Glomerular endothelial cell (primary cell): ENCODE measurements at places on chromosomes 3 and 15. TPM values are rescaled to one million over a fixed set of nuclear protein-coding genes. Genes with fewer than 3 reads are reported as not detected.

DNA sequence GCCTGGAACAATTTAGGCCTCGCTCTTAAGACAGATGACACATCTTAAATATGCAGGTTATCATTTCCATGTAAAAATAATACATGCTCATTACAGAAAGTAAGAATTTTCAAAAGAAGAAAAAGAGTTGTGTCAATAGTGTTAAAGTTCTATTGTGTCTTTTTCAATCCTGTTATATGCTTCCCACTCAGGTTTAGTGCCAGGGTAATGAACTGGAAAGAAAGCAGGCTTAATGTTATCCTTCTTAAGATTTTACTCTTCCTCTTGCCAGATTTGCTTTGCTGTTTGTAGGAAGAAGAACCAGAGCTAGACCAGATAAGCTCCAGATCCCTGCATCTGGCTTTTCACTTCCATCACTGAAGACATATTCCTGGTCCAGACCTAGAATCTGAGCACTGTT is 128.6 kb downstream of the TPRG1 start:
- no peak for DNase-seq

DNA sequence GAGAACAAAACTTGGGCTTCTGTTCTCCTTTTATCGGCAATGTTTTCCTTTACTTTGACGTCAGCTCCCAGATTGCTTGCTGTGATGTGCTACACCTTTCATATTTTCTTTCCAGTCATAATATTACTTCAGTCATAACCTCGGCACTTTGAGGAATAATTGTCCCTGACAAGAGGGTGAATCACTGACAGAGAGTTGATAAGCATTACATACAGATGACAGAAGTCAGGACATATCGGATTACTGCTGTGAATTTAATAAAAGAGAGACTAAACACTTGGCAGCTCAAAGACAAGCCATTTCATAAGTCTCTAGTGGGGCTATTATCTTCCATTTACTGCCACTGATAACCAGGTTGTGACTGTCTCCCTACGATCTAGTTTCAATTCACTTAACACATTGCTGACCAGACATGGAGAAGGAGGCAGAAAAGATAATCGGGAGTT is 362.1 kb upstream of the ARRDC4 start:
- DNase-seq, result no peak

- no peak for DNase-seq
These were observed 140.8 kb downstream of the ADAM10 start for GRCh38 chr15:58608711-58609110.

GRCh38 chr15:79966634-79967297 is 4.2 kb downstream of the BCL2A1 start:
- no peak for DNase-seq

DNA sequence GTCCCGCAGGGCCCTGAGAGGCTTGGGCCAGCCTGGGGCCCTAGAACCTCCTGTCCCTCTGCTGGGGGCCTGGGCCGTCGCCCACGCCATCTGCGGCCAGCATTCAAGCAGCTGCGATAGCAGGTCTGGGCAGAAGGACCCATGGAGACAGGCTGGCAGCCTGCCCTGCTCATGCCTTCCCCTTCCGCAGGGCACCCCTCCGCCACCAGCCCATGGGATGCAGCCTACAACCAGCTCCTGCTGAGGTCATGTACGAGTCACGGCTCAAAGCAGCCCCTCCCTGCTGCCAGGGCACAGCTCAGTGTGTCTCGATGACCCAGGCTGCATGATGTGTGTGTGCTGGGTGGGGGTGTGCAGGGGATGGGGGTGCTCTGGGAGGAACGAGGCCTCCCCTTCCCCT is 27.8 kb downstream of the DUSP7 start:
- DNase-seq, result no peak

DNA sequence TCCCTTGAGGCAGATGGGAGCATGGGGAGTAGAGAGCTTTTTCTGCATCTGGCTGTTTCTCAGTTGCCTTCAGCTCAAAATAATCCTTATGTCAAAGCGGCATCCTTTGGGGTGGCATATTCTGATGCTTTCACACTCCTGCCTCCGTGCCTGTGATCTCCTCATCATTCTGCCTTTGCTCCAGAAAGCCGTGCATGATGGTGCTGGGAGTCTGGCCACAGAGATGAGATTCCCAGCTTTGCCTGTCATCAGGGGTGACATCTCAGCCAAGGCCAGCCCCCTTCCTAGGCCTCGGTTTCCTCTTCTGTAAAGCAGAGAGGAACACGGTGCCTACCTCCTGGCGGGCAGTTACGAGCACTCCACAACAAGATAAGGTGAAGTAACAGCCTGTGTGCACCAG is 96.3 kb upstream of the ALDH1A3 start:
- DNase-seq, result no peak

DNA sequence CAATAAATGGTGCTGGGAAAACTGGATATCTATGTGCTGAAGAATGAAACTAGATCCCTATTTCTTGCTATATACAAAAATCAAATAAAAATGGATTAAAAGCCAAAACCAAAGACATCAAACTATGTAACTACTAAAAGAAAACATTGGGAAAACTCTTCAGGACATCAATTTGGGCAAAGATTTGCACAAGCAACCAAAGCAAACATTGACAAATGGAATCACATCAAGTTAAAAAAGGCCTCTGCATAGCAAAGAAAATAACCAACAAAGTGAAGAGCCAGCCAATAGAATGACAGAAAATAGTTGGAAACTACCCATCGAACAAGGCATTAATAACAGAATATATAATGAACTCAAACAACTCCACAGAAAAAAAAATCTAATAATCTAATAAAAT is 1495.3 kb downstream of the SI start:
- no peak for DNase-seq

- no peak for DNase-seq
These were observed 23.1 kb downstream of the ZBTB38 start for GRCh38 chr3:141391298-141391990.

- DNase-seq, result no peak
These were observed 80.7 kb upstream of the ALDH1L1 start for GRCh38 chr3:126261037-126261436.

- DNase-seq, result no peak
These were observed 206.8 kb upstream of the NR2F2 start for GRCh38 chr15:96123630-96124187.

DNA sequence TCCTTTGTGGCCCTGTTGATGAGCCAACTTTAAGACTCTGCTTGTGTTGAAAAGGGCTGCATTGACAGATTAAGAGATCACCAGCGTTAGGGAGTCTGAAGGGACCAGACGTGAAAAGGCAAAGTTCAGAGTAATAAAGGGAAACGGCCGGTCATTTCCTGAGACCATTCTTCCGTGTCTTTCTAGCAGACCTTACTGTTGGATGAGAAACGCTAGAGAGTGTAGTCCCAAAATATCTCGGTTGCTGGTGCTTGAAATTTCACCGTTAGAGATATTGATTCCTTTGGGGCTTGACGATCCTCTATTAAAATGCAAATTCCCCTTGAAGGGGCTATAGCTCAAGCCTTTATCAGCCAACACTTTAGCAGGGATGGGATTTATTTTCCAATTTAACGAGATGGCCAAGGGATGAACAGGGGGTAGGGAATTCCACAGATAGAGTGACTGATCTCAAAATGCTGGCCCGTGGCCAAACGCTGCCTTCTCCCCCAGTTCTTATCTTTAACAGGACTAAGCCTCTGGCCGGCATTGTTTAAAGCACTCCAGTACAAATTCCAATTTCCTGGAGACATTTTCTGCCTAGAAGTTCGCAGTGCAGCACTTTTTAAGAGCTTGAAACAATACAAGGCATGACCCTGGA is 250.4 kb downstream of the TJP1 start:
- no peak for DNase-seq

- DNase-seq, result no peak
These were observed 70.1 kb downstream of the CGNL1 start for GRCh38 chr15:57446393-57446792.

DNA sequence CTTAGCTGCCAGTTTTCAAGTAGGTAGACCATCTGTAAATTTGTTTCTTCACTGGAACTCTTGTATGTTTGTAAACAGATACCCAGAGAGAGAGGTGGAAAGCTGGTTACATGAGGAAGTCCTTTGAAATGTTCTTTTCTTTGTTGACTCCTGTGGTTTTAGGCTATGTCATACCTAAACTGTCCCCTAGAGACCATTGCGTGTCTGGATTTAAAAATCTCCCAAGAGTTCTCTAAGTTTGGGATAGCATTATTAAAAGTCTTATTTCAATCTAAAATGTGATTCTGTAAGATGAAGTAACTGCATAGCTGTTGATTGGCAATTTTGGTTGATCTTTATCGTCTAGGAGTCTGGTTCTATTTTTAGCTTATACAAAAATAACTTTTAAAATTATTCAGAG is 127.2 kb downstream of the GHSR start:
- no peak for DNase-seq

GRCh38 chr15:62782071-62782841 is 260.3 kb upstream of the TPM1 start:
- DNase-seq, result peak; percentile 77

GRCh38 chr15:80106051-80106450 is 46.6 kb downstream of the ZFAND6 start:
- DNase-seq, result no peak

- no peak for DNase-seq
These were observed 60.7 kb downstream of the CFAP20DC start for GRCh38 chr3:58989163-58989562.

DNA sequence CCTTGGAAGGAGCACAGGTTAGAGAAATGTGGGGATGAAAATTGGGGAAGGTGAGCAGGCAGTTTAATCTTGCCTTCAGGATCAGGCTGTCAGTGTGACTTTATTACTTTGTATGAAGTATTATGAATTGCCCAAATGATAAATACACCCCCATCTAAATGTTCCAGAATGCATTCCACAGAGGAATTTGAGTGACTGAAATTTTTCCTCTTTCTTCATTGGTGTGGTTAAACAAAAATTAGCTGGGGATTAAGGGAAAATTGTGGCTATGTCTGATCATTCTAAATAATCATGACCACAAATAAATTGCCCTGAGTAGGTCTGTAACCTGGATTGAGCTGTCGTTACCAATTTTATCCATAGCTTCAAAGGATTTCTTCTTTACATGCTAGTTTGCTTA is 33.5 kb downstream of the FAM98B start:
- DNase-seq, result no peak

DNA sequence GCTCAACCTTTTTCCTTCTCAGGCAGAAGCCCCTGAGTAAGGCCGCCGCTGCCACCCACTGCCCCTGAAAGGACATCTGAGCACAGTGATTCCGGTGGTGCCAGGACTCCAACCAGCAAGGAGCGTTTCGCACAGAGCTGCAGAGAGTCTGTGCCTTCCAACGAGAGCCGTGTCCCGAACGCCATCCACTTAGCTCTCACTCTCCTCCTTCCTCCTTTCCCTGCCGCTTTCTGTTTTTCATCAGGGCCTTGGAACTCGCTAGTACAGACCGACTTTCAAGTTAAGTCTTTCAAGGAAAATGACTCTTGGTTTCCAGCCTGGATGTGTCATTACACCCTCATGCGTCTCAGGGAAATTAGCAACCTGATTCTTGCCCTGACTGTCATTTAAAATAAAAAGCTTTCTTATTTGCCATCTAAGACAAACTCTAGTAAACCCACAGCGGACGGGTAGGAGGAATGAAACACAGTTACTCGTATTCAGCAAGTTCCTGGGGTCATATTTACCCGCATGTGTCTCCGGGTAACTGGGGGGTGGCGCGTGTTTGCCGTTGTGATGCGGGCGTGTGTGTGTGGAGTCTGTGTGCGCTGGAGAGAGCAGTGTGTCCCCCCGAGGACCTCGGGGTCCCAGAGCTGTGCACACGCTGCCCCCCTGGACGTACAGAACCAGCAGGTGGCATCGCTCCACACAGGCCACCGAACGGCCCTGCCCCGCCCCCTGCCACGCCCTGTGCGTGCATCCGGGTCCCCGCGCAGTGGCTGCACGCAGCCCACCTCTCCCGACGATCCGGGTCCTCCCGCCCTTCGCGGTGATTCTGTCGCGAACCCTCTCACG is 30.4 kb upstream of the ALDH1A3 start:
- no peak for DNase-seq

GRCh38 chr3:155512175-155512866 is 218.8 kb upstream of the STRIT1 start:
- DNase-seq, result no peak

GRCh38 chr3:29745232-29745870 is 464.5 kb downstream of the RBMS3 start:
- DNase-seq, result no peak

GRCh38 chr3:4992118-4992517 is 12.9 kb downstream of the BHLHE40 start:
- no peak for DNase-seq

Gene KBTBD12
- not detected in 2 replicates for total RNA-seq

Gene AP3B2
- total RNA-seq, result not detected in 2 replicates

Gene TMEM212
- total RNA-seq, result not detected in 2 replicates

Gene ELL3
- total RNA-seq, result 2.1 and 3.6 TPM in 2 replicates

Gene ANKRD63
- 0.18 TPM in 1 of 2 replicates, not detected in the other for total RNA-seq

Gene LIPH
- total RNA-seq, result 0.12 and 2.0 TPM in 2 replicates

Gene CEMIP
- total RNA-seq, result 0.53 and 2.0 TPM in 2 replicates
